ENCODE measurements at places on chromosomes 3 and 15. TPM values are rescaled to one million over a fixed set of nuclear protein-coding genes. Genes with fewer than 3 reads are reported as not detected.

- no peak for DNase-seq
- no peaks in the 10 kb centered on the region for H3K36me3 ChIP-seq
- H3K27me3 ChIP-seq, result peaks cover 5% of the 10 kb centered on the region
- no peak overlapping the region for H3K4me3 ChIP-seq
- no peak overlapping the region for H3K27ac ChIP-seq
- peaks cover 3% of the 10 kb centered on the region for H3K4me1 ChIP-seq
Measured at GRCh38 chr3:183148056-183148455, 14.5 kb downstream of the LAMP3 start.

DNA sequence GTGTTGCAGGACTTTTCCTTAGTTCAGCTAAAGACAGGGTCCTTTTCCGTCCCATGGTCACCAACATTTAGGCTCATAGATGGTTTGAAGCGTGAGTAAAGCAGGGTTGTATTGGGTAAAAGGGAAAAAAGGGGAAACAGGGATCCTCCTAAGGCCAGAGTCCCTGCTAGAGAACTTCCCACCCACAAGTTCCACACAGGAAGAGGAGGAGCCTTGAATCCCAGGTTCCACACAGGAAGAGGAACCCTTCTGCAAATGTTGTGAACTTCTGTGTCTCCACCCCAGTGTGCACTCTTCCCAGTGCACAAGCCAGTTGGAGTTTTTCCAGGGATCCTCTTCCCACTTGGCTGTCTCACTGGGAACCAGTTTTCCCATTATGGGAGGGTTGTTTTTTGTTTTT, 27.6 kb upstream of the ATP8B4 start:
- no peaks in the 10 kb centered on the region for H3K4me1 ChIP-seq
- DNase-seq, result no peak
- no peaks in the 10 kb centered on the region for H3K36me3 ChIP-seq

GRCh38 chr3:176867681-176868663, 329.3 kb downstream of the TBL1XR1 start:
- no peaks in the 10 kb centered on the region for H3K27me3 ChIP-seq
- H3K4me1 ChIP-seq, result no peaks in the 10 kb centered on the region
- no peak for DNase-seq
- no peak overlapping the region for H3K4me3 ChIP-seq
- H3K27ac ChIP-seq, result no peak overlapping the region

- no peaks in the 10 kb centered on the region for H3K36me3 ChIP-seq
- no peak overlapping the region for H3K4me3 ChIP-seq
- no peak for DNase-seq
- no peak overlapping the region for H3K27ac ChIP-seq
Measured at GRCh38 chr3:193777524-193777923, 184.5 kb downstream of the OPA1 start.

DNA sequence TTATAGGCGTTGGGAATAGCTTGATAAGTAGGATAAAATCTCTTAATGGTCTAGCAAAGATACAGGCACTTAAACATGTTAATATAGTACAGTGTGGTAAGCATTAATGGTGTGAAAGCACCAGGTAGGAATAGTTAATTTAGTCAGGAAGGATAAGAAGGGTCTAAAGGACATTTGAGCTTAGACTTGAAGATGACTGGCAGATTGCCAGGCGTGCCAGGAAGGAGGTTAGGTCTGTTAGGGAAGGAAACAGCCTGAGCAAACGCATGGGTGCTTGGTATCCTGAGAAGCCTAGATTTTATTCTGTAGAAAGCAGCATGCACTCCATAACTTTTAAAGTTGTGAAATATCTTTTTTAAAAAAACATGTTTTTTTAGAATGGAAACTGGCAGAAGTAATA, 17.7 kb downstream of the SEC62 start:
- no peak overlapping the region for H3K4me3 ChIP-seq
- DNase-seq, result no peak
- no peaks in the 10 kb centered on the region for H3K27me3 ChIP-seq
- peaks cover 99% of the 10 kb centered on the region for H3K36me3 ChIP-seq
- no peak overlapping the region for H3K27ac ChIP-seq

DNA sequence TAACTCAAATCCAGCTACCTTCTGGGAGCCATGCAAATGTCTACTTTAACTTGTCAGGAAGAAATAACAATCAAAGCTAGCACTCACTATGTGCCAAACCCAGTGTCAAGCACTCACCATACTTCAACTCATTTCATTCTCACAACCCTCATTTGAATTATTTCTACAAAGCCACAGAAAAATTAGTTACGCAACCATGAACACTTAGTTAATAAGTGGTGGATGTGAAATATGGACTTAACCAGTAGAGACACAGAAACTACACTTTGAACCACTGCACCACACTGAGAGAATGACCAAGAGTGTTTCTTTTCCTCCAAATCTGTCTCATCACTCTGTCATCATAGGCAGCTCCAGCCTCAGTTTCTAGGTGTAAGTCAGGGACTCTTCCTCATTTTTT, 91.0 kb upstream of the MBNL1 start:
- no peak for DNase-seq
- H3K4me1 ChIP-seq, result no peaks in the 10 kb centered on the region
- H3K27me3 ChIP-seq, result no peaks in the 10 kb centered on the region
- H3K4me3 ChIP-seq, result no peak overlapping the region
- H3K36me3 ChIP-seq, result no peaks in the 10 kb centered on the region
- H3K27ac ChIP-seq, result no peak overlapping the region

- no peak for DNase-seq
Measured at GRCh38 chr15:68223171-68223570, 6.4 kb downstream of the CLN6 start.

GRCh38 chr3:67401921-67402320, 252.5 kb downstream of the SUCLG2 start:
- no peaks in the 10 kb centered on the region for H3K4me1 ChIP-seq
- H3K27me3 ChIP-seq, result no peaks in the 10 kb centered on the region
- peak; percentile 74 for DNase-seq
- H3K27ac ChIP-seq, result no peak overlapping the region
- no peaks in the 10 kb centered on the region for H3K36me3 ChIP-seq

GRCh38 chr15:51848811-51849210, 19.4 kb downstream of the TMOD3 start:
- H3K27me3 ChIP-seq, result no peaks in the 10 kb centered on the region
- no peaks in the 10 kb centered on the region for H3K36me3 ChIP-seq
- peaks cover 81% of the 10 kb centered on the region for H3K4me1 ChIP-seq
- no peak overlapping the region for H3K4me3 ChIP-seq
- no peak for DNase-seq
- no peak overlapping the region for H3K27ac ChIP-seq

DNA sequence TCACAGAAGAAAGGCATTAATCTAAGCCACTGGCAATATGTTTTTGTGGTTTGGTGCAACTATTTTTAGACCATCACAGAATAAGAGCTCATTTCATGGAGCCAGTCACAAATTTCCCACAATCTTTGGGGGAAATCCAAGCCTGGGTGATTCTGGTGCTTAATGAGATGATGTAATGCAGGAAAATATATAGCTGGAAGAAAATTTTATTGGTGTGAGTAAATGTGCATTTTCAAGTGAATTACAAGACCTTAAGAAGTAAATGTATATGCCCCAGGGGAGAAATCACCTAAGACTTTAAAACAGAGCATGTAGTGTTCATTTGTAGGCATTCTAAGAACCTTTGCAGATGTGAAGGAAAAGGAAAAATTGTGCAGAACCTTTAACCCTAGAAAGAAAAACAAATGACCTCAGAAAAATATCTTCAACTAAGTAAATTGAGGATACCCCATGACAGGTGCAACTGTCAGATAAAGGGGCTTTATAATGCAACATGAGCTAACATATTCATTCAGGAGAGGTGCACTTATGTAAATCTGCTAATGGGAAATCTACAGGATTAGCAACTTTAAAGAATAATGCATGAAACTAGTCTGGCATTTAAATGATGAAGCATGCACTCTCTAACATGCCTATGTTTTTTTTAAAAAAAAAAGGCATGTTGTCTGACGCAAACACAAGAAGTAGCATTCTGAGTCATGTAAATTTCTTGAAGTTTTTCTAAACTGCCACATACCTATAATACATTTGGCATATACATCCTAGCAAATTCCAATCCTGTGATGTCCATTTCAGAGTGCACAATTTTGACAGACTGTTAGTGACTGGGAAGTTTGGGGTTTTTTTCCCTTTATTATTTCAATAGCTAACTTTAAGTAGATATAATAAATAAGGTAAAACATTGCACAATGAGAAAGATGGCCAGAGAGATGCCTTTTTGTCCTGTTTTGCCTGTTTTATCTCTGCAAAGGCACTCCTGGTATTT, 105.1 kb downstream of the MEX3B start:
- no peaks in the 10 kb centered on the region for H3K27me3 ChIP-seq
- no peak for DNase-seq
- no peak overlapping the region for H3K4me3 ChIP-seq
- no peaks in the 10 kb centered on the region for H3K4me1 ChIP-seq

DNA sequence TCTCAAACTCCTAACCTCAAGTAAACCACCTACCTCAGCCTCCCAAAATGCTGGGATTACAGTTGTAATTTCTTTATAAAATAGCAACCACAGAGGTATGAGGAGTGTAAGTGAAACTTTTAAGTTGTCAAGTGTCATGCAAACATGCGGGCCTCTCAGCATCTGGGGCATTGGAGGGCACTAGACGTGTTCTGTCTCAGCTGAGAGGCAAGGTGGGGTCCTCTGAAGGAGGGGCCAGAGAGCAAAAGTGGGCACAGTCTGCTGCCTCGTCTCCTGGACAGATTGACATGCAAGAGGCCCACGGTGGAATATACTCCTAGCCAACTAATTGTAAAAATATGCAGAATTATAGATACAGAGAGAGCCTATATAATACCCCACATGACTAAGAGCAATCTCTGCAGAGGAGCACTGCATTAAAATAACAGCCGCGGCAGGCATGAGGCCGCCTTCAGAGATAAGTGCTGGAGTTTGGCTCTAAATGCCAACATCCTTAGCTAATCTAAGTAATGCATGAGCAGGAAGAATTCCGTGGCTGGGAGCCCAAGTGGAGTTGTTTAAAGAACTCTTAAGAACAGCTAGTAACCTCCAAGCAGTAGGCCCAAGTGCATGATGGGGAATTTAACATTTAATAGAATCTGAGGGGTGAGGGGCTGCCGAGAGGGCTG, 87.8 kb upstream of the RNU6-1 start:
- peak; percentile 86 for DNase-seq
- no peaks in the 10 kb centered on the region for H3K36me3 ChIP-seq
- no peak overlapping the region for H3K4me3 ChIP-seq

GRCh38 chr15:65083262-65083701, 6.7 kb downstream of the KBTBD13 start:
- H3K4me1 ChIP-seq, result peaks cover 72% of the 10 kb centered on the region
- H3K27me3 ChIP-seq, result no peaks in the 10 kb centered on the region
- H3K27ac ChIP-seq, result peak overlapping the region; percentile 4
- no peak overlapping the region for H3K4me3 ChIP-seq
- no peaks in the 10 kb centered on the region for H3K36me3 ChIP-seq

GRCh38 chr15:77493324-77493907, 72.7 kb downstream of the HMG20A start:
- H3K4me1 ChIP-seq, result peaks cover 47% of the 10 kb centered on the region
- H3K4me3 ChIP-seq, result no peak overlapping the region
- DNase-seq, result no peak
- no peaks in the 10 kb centered on the region for H3K36me3 ChIP-seq
- peak overlapping the region; percentile 4 for H3K27ac ChIP-seq

GRCh38 chr3:184307915-184308314, 6.5 kb upstream of the EIF4G1 start:
- H3K36me3 ChIP-seq, result peaks cover 59% of the 10 kb centered on the region
- no peaks in the 10 kb centered on the region for H3K27me3 ChIP-seq
- H3K4me3 ChIP-seq, result no peak overlapping the region
- no peaks in the 10 kb centered on the region for H3K4me1 ChIP-seq
- H3K27ac ChIP-seq, result no peak overlapping the region

DNA sequence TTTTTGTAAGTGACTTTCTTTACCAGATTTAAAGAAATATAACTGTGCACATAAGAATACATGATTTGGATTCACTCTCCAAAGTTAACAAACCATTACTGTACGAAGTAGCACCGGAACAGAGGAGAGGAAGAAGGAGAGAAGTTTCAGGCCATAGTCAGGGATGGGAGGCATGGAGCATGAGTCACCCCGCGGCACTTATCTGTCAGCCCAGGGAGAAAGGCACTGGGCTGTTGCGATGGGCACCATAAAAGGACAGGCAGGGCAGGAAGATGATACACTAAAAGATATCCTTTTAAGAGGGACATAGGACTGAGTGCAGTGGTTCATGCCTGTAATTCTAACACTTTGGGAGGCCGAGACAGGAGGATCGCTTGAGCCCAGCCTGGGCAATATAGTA, 37.0 kb downstream of the TTC23 start:
- DNase-seq, result no peak
- no peaks in the 10 kb centered on the region for H3K27me3 ChIP-seq
- H3K36me3 ChIP-seq, result peaks cover 12% of the 10 kb centered on the region
- H3K4me1 ChIP-seq, result no peaks in the 10 kb centered on the region
- H3K4me3 ChIP-seq, result no peak overlapping the region

GRCh38 chr3:46462111-46462510, 2.6 kb downstream of the LTF start:
- H3K4me1 ChIP-seq, result peaks cover 14% of the 10 kb centered on the region
- H3K27me3 ChIP-seq, result peaks cover 25% of the 10 kb centered on the region
- peak overlapping the region; percentile 21 for H3K4me3 ChIP-seq
- no peak for DNase-seq

DNA sequence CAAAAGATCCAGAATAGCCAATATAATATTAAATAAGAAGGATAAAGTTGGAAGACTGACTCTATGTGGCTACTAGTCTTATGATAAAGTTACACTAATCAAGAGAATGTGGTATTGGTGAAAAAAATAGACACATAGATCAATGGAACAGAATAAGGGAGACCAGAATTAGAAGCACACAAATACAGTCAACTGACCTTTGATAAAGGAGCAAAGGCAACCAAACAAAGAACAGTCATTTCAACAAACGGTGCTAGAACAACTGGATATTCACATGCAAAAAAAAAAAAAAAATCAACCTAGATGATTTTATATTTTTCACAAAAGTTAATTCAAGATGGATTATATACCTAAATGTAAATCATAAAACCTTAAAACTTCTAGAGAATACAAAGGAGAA, 146.4 kb downstream of the ISL2 start:
- H3K4me3 ChIP-seq, result no peak overlapping the region
- no peak overlapping the region for H3K27ac ChIP-seq
- DNase-seq, result no peak

GRCh38 chr3:40213556-40213955, 96.0 kb upstream of the EIF1B start:
- no peaks in the 10 kb centered on the region for H3K4me1 ChIP-seq
- no peak for DNase-seq
- H3K4me3 ChIP-seq, result no peak overlapping the region
- no peak overlapping the region for H3K27ac ChIP-seq
- no peaks in the 10 kb centered on the region for H3K27me3 ChIP-seq

- no peaks in the 10 kb centered on the region for H3K36me3 ChIP-seq
- DNase-seq, result no peak
- H3K4me3 ChIP-seq, result no peak overlapping the region
- H3K27me3 ChIP-seq, result no peaks in the 10 kb centered on the region
- no peak overlapping the region for H3K27ac ChIP-seq
- no peaks in the 10 kb centered on the region for H3K4me1 ChIP-seq
Measured at GRCh38 chr3:167030082-167030725, 349.9 kb downstream of the ZBBX start.

Gene BCL2A1
- total RNA-seq, result 91.1 TPM

Gene GRK7
- 0.12 TPM for total RNA-seq

Gene ATP8B4
- total RNA-seq, result 9.4 TPM

Gene PLS1
- total RNA-seq, result 26.0 TPM
